ENCODE measurements at places on chromosomes 3 and 15.

- no peak for DNase-seq
Observed at GRCh38 chr3:103992469-103992868, 1374.2 kb upstream of the ALCAM start.

DNA sequence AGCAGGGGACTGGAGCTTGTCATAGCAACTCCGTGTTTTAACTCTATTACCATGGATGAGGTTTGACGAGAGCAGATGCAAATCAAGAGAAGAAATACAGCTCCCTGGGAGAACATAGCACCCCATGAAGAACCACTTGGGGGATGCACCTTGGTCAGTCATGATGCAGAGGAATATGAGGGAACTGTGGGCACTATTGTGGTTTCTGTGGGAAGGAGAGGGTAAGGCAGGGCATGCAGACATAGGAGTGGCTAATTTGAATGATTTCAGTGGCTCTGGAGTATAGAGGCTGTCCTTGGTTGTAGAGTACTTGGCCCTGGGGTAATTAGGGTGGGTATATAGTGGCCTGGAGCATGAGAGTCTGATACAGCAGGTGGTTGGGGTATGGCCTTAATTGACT lies 131.9 kb downstream of the EDEM1 start:
- no peak for DNase-seq

GRCh38 chr3:160454995-160455394 lies 5.4 kb upstream of the TRIM59 start:
- DNase-seq, result no peak

DNA sequence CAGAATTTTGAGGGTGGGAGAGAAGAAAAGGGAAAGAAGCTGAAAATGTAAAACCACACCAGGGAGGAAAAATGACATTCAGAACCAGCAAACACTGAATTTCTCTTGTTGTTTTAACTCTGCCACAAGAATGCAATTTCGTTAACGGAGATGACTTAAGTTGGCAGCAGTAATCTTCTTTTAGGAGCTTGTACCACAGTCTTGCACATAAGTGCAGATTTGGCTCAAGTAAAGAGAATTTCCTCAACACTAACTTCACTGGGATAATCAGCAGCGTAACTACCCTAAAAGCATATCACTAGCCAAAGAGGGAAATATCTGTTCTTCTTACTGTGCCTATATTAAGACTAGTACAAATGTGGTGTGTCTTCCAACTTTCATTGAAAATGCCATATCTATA lies 15.5 kb downstream of the GREM1 start:
- DNase-seq, result no peak

- DNase-seq, result peak; percentile 93
Observed at GRCh38 chr3:48662753-48663488, at the start of gene CELSR3. Gene CELSR3 (minus strand): TSS chr3:48662886. CDS start chr3:48662634, 252 bp downstream.

GRCh38 chr15:69393831-69394491 lies 20.2 kb upstream of the KIF23 start:
- DNase-seq, result peak; percentile 84

- no peak for DNase-seq
Observed at GRCh38 chr15:45199136-45199810, 11.5 kb upstream of the SHF start.

- no peak for DNase-seq
Observed at GRCh38 chr3:158086776-158087175, 19.4 kb downstream of the SHOX2 start.

- no peak for DNase-seq
Observed at GRCh38 chr3:125478326-125478725, 41.7 kb downstream of the SNX4 start.

DNA sequence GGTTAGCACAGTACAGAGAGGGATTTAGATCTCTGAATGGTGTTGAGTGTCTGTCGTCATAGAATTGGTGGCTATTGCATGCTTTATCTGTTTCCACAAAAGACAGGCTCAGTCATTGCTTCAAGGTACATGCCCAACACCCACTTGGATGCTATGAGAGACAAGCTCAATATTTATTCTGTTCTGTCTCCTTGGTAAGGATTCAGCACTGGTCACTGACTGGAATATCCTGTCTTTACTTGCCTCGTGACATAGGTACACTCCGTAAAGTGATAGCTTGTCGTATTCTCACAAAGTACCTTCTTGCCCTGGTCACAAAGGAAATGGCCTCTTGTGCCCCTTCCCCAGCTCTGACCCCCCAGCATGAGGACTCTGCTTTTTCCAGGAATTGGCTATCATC lies 72.8 kb upstream of the CTNNB1 start:
- no peak for DNase-seq

- no peak for DNase-seq
Observed at GRCh38 chr3:45008117-45008516, 18.0 kb upstream of the CLEC3B start.

Measured in RWPE2 (cell line).